Stimulated activated CD4-positive, alpha-beta T cell treated with anti-CD3 and anti-CD28 coated beads, Interleukin-12 subunit alpha, Interleukin-12 subunit beta, amount 100 ng/mL, for 24 hours (primary cell): ENCODE measurements at places on chromosomes 13 and 19.

GRCh38 chr13:99151516-99151915 is 49.1 kb upstream of the UBAC2 start:
- no peak for DNase-seq

DNA sequence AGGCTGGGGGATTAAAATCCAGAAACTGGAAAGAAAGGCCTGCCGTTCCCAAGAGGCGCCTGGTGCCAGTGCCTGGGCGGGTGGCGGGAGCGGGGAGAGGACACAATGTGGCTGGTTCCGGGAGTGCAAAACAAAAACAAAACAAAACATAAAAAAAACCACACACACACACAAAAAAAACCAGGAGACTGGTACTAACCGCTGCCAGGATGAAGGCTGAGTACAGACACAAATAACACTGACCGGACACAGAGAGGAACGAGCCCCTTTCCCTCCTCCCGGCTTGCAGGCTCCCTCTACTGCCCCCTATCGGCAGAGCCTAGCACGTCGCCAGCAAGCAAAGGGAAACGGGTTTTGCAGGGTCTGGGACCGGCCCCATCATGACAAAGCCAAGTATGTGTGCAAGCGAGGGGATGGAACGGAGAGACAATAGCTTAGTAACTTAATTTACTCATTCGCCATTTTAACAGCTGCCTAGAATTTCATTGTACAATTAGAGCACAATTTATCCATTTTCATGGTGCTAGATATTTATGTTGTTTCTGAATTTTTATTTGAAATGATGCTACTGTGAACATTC is 17.9 kb upstream of the ZDHHC20 start:
- peak; percentile 79 for DNase-seq

DNA sequence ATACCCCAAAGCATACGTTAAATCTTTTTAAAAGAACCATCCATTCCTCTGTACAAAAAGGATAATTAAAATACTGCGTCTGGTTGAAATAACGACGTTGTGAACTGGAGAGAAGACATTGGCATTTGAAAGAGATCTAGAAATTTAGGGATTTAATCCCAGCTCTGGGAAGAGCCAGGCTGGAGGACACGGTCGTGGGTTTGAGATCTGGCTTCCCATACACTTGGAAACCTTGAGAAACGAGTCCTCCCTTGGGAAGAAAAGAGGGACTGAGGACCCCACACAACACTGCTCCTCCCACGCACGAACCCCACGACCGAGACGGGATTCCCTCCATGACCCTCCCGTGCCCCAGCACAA is 625 bp downstream of the ZNF709 start:
- DNase-seq, result no peak

DNA sequence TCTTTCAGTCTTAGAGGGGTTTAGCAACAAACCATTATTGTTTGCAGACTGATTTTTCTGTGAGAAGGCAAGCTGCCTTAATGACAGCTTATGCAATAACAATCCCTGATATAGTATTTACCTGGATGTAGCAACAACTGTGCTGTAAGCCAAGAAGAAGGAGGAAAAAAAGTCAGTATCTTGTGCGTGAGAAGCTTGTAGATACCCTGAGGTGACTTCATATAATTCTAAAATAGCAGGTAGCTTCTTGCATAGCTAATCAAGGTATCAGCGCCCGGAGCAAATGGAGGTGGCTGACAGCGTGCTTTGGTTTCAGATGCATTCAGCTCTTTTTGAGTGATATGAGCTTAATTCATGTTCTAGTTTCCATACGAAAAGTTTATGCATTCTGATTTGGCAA is 309.8 kb downstream of the KLF5 start:
- no peak for DNase-seq

GRCh38 chr19:22976248-22976647 is 26.7 kb downstream of the ZNF728 start:
- no peak for DNase-seq

- no peak for DNase-seq
These were observed 5.9 kb downstream of the B3GNT8 start for GRCh38 chr19:41421314-41421713.

- DNase-seq, result no peak
These were observed 9.2 kb downstream of the ADGRE2 start for GRCh38 chr19:14769201-14769600.

- no peak for DNase-seq
These were observed 123.8 kb downstream of the LACC1 start for GRCh38 chr13:44003481-44003880.

GRCh38 chr19:32345261-32346207 is at the start of gene ZNF507:
ZNF507 (plus strand) TSS chr19:32345610; CDS start chr19:32352831, 7,221 bp downstream.
- peak; percentile 78 for DNase-seq

GRCh38 chr19:14795078-14795721 is 16.8 kb upstream of the ADGRE2 start:
- no peak for DNase-seq
